GM12878 (cell line): ENCODE measurements at places on chromosomes 7 and 10.

DNA sequence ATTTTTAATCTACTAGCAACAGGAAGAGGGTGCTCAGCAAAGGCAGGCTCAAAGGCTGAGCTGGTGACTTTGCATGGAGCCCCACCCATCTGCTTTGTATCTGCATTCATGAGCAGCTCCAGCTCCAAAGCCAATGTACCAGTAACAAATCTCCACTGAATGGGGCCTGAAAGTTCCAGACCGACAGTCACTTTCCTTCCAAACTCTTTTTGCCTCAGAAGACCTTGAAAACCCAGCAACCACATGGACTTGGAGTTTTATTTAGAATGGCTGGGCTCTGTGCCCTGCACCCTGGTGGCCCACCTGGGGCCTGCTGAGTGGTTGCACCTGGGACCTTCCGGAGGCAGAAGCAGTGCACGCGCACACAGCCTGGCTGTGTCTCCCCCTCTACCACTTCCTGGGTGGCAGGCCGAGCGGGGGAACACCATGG, 195.0 kb upstream of the PLXNA4 start:
- no peak for DNase-seq

DNA sequence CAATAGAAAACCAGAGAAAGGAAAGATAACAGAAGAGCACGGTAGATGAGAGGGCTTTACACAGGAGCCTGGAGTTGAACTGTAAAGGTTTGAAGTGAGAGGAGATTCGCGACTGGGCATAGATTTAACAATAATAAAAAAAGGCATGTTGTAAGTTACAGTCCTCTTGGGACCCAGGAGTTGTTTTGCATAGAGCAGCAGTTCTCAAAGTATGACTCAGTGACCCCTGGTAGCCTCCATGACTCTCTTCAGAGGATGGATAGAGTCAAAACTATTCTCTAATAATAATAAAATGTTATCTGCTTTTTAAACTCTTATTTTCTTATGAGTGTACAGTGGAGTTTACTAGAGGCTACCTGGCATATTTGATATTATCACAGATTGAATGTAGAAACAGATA, 262.3 kb downstream of the SORCS3 start:
- no peak for DNase-seq

DNA sequence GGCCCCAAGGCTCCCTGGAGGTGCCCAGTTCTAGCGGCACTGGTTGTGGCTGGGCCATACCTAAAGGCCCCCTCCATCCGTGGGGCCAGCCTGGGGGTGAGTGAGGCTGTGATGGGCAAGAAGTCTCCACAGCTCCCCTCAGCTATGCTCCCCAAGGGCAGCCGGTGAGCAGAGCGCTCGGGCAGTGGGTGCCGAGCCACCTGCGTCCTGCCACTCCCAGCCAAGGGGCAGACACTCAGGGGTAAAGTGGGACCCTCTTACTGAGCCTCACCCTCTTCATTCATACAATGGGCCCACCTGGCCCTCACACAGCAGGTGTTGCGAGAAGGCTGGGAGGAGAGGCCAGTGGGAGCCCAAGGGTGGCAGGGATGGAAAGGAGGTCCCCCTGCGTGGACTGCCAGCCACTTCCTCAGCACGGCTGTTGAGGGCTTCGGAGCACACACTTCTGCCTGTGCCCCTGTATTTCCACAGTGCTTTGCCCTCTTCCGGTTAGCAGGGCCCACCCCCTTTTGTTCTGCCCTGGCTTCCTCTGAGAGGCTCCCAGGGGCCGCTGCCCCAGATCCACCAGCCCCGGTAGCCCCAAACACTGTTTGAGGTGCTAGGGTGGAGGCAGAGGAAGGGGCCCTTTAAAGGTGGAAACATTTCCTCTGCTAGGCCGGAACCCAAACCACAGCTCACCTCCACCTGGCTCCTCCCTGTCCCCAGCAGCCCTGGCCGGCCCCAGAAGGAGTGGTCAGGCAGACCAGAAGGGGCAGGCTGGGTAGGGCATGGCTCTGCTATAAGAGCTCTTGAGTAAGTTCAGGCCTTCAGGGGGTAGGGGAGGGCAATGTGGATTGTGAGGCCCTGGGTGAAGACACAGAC, 16.4 kb upstream of the C10orf105 start:
- no peak for DNase-seq

DNA sequence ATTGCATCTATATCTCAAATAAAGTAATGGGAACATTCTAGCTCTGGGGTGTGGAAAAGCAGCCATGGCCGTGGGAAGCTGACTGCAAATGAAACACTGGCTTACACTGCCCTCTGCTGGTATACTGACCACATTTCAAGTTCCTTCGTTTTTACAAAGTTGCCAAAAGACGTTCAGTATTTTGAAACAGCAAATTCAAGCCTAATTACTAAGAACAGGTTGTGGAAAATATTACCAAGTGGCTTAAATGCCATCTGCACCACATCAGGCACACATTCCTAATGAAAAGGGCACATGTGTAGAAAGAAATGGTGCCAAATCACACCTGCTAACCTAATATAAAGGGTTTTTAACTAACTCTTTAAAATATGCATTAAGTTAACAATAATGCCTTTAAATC, 83.9 kb downstream of the JAZF1 start:
- peak; percentile 12 for DNase-seq

DNA sequence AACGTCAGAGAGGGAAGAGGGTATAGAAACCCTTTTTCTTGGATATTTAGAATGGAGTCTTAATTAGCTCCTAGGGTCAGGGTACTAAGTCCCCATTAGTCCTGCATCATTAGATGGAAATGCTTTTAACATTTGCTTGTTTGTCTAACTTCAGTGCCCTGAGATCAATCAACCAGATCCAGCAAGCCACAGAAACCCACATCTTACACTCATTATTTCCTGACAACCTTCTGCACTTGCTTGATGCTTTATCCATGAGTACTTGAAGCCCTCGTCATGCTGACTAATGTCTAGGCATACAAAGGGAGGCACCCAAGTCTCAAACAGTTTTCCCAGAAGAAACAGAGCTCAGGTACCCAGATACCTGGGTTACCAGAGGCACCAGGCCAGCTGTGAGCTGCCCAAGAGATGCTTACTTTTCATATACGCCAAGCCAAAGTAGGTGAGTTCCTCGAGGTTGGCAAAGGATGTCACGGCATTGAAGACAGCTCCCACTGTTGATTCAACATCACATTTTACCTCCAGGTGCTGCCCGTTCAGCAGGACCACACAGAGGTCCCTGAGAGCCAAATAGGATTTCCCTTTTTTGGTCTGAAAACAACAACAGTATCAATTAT, 42.7 kb downstream of the FRMPD2 start:
- DNase-seq: peak; percentile 64
